Left ventricle myocardium inferior (tissue), 1 donor: ENCODE measurements at places on chromosomes 12 and 14. TPM values are rescaled to one million over a fixed set of nuclear protein-coding genes. Genes with fewer than 3 reads are reported as not detected.
A peak's percentile ranks its signal among the peaks of the same experiment; 100 is the strongest.

DNA sequence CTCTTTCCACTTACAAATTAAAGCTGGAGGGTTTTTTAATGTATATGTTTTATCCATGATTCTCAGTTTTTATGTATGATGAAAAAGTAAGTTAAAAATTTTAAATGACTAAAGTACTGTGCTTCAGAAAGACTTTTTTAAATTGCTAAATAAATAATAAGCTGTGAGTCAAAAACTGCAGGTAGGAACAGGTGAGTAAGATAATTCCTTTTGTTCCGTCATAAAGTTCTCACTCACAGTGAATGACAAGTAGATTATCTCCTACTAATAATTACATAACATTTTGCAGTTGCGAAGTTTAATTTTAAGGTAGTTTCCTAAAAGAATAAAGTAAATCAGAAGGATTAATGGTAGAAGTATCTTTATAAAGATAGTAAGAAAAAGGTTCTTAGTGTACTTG is 78.0 kb downstream of the PRKCH start:
- H3K36me3 ChIP-seq: no peaks in the 10 kb centered on the region
- no peaks in the 10 kb centered on the region for H3K27me3 ChIP-seq
- H3K27ac ChIP-seq: no peak overlapping the region
- H3K4me3 ChIP-seq: no peak overlapping the region
- H3K4me1 ChIP-seq: peaks cover 29% of the 10 kb centered on the region

DNA sequence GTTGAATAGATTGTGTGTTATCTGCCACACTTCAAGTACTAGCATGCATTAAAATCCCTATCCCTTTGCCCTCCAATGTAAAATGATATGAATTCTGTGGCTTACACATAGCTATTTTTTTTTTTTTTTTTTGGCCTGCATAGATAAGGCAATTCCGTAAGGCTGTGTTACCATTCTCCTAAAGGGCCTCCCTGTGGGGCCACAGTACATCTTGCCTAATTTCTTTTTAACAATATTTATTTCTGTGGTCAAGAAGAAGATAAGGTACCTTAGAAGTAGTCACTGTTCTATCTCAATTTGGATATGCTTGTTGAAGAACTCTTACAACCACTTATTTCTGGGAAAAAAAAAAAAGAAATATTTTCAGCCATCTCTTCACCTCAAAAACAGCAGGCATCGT is 19.8 kb downstream of the FLRT2 start:
- H3K27me3 ChIP-seq: no peaks in the 10 kb centered on the region
- peaks cover 2% of the 10 kb centered on the region for H3K36me3 ChIP-seq
- DNase-seq: no peak
- H3K4me1 ChIP-seq: no peaks in the 10 kb centered on the region

DNA sequence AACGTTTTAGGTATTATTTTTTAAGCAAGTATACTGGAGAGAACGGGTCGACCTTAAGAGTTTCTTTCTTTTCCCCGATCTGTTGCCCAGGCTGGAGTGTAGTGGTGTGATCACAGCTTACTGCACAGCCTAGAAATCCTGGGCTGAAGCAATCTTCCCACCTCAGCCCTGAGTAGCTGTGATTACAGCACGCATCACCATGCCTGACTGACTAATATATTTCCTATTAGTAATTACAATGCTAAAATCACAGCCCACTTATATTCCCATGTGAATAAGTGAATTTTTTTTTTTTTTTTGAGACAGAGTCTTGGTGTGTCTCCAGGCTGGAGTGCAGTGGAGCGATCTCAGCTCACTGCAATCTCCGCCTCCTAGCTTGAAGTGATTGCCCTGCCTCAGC is 50.4 kb downstream of the DICER1 start:
- no peak overlapping the region for H3K27ac ChIP-seq
- peaks cover 98% of the 10 kb centered on the region for H3K36me3 ChIP-seq
- H3K4me1 ChIP-seq: peaks cover 10% of the 10 kb centered on the region
- no peak for DNase-seq

GRCh38 chr12:124346425-124347168 is 51.7 kb downstream of the RFLNA start:
- no peaks in the 10 kb centered on the region for H3K27me3 ChIP-seq
- H3K36me3 ChIP-seq: peaks cover 100% of the 10 kb centered on the region
- no peak overlapping the region for H3K4me3 ChIP-seq
- DNase-seq: no peak
- H3K4me1 ChIP-seq: peaks cover 5% of the 10 kb centered on the region

GRCh38 chr12:130031571-130032189 is 127.9 kb upstream of the TMEM132D start:
- DNase-seq: peak; percentile 29
- H3K4me1 ChIP-seq: no peaks in the 10 kb centered on the region
- H3K36me3 ChIP-seq: no peaks in the 10 kb centered on the region
- no peak overlapping the region for H3K27ac ChIP-seq
- H3K27me3 ChIP-seq: peaks cover 93% of the 10 kb centered on the region

- no peak overlapping the region for H3K27ac ChIP-seq
- no peak for DNase-seq
- no peaks in the 10 kb centered on the region for H3K4me1 ChIP-seq
- peaks cover 25% of the 10 kb centered on the region for H3K36me3 ChIP-seq
- H3K27me3 ChIP-seq: no peaks in the 10 kb centered on the region
Measured at GRCh38 chr14:90017371-90017770, 44.4 kb upstream of the KCNK13 start.

DNA sequence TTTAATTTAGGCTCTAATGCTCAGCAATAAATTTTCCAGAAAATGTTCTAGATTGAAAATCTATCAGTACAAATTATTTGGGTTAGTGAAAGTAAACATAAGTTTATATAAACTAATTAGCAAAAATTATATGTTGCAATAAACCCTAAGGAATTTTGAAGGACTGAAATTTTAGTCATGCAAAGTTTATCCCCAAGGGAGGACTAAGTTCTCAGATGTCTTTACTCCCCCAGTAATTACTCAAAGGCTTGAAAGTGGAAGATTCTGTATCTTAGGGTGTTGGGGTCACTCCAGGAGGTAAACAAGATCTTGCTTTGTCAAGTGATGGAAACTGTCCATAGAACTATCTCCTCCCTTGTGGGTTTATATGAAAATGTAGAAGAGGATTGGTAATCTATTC is 183.7 kb downstream of the AKAP6 start:
- no peak for DNase-seq
- no peaks in the 10 kb centered on the region for H3K27me3 ChIP-seq

DNA sequence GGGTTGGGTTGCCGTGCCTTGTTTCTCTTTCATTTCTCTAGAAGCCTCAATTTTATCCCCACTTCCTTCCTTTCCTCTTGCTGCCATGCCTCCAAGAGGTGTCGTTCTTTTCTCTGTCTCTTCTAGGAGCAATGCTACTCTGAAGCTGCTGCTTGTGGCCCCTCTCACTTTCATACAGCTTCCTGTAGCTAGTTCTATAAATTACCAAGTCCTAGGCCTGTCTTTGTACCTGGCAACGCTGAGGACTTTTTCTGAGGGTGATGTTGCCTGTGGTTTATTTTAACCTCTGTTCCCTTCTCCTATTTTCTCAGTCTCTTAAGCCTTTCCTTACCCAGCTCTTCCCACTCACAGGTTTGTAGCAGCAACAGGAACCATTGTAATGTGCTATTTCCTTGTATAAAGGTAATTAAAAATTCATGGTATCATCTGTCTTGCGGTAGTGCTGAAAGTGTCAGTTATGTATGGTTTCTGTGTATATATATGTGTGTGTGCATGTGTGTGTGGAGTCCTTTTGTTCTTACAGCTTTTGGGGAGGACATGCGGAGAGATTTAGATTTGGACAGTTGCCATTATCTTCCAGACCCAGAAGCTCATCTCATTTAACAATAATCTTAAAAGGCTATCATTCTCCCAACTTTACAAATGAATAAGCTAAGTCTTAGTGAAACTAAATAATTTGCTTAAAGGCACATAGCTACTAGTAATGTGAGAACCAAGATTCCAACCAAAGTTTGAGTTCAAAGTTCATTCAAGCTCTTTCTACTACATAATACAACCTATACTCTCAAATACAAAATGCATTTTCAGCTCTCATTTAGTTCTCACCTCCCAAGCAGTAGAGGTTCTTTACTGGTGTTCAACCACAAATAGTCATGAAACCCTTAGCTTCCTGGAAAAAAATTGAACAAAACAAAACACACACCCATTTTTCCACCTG is 43.8 kb downstream of the DDHD1 start:
- DNase-seq: no peak
- H3K27ac ChIP-seq: no peak overlapping the region
- H3K36me3 ChIP-seq: no peaks in the 10 kb centered on the region
- peak overlapping the region; percentile 29 for H3K4me3 ChIP-seq

GRCh38 chr12:64039281-64039871 is 182.7 kb downstream of the KICS2 start:
- peak overlapping the region; percentile 42 for H3K27ac ChIP-seq

DNA sequence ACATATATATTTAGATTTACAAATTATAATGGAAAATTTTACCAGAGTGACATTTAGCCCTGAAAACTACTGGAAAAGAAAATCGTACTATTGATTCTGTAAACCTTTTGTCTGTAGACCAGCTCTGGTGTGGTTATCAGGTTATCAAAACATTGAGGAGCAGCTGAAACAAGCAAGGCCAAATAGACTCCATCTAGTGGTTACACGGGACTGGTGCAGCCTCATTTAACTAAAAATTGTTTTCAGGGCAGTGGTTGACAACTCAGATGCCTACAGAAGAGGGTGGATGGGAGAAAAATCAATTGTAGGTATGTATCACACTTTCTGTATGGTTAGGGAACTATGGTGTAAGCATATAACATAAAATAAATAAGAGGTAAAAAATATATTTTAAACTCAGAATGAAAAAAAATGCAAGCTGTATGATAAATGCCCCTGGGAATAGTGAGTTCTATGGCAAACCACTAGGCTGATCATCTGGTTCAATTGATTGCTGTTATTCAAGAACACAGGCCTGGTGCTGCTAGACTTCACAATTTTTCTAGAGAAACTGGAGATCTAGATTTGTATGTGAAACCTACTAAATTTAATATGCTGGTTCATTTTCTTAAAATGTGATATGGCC is 51.2 kb downstream of the ACSS3 start:
- no peaks in the 10 kb centered on the region for H3K27me3 ChIP-seq
- no peak overlapping the region for H3K4me3 ChIP-seq
- no peaks in the 10 kb centered on the region for H3K36me3 ChIP-seq
- H3K4me1 ChIP-seq: no peaks in the 10 kb centered on the region

- no peak overlapping the region for H3K4me3 ChIP-seq
- peak overlapping the region; percentile 50 for H3K27ac ChIP-seq
- H3K27me3 ChIP-seq: no peaks in the 10 kb centered on the region
- H3K4me1 ChIP-seq: peaks cover 76% of the 10 kb centered on the region
Measured at GRCh38 chr14:100107236-100107635, 42.0 kb downstream of the EVL start.

DNA sequence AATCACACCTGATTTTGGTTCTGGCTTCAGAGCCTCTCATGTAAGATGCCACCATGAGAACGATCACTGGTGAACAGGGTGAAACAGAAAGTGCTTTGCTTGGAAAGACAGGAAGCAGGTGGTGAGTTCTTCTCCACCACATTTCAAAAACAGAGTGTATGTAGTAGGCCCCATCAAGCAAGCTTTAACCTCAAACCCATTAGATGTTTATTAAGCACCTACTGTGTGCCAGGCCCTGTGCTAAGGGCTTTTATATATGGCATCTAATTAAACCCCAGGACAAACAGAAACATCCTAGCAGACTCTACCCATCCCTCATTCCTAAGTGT is 47.8 kb upstream of the MED13L start:
- H3K36me3 ChIP-seq: no peaks in the 10 kb centered on the region
- H3K4me3 ChIP-seq: no peak overlapping the region
- no peak overlapping the region for H3K27ac ChIP-seq
- no peaks in the 10 kb centered on the region for H3K27me3 ChIP-seq
- DNase-seq: no peak
- H3K4me1 ChIP-seq: peaks cover 6% of the 10 kb centered on the region

- peaks cover 20% of the 10 kb centered on the region for H3K4me1 ChIP-seq
- no peaks in the 10 kb centered on the region for H3K27me3 ChIP-seq
- no peak overlapping the region for H3K27ac ChIP-seq
- H3K4me3 ChIP-seq: no peak overlapping the region
Measured at GRCh38 chr12:110102255-110102654, 21.9 kb upstream of the IFT81 start.

- no peak overlapping the region for H3K4me3 ChIP-seq
- no peak overlapping the region for H3K27ac ChIP-seq
- no peaks in the 10 kb centered on the region for H3K36me3 ChIP-seq
- DNase-seq: no peak
- no peaks in the 10 kb centered on the region for H3K27me3 ChIP-seq
- peaks cover 8% of the 10 kb centered on the region for H3K4me1 ChIP-seq
Measured at GRCh38 chr12:77070382-77070781, 5.0 kb upstream of the E2F7 start.

DNA sequence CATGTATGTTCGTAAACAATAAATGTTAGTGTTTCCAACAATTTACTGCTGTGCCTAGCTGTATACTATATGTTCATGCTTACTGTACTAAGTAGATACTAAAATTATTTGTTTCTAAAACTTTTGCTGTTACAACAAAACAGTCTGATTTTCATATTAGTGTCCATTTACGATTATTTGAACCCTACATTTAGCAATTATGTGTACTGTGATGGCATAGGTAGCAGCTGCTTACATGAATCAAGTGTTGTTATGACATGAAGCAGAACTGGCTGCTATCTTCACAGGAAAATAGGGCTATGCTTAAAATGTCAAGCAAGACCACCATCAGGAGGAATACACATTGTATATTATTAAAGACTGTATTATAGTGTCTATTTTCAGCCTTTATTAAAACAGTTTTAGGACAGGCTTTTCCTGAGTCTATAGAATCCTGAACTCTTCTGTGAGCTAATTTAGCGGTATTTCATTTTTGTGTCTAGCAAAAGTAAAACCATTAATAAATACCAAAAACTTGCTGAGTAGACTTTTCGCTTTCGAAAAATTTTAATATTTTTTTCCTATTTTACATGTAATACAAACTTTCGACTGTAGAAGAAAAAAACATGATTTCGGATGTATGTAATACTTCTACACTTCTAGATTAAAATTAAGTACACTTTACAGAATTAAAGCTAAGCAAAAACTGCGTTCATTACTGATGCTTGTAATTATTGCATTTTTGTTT is 1.1 kb upstream of the WDR89 start:
- H3K36me3 ChIP-seq: no peaks in the 10 kb centered on the region
- no peaks in the 10 kb centered on the region for H3K27me3 ChIP-seq
- DNase-seq: no peak

DNA sequence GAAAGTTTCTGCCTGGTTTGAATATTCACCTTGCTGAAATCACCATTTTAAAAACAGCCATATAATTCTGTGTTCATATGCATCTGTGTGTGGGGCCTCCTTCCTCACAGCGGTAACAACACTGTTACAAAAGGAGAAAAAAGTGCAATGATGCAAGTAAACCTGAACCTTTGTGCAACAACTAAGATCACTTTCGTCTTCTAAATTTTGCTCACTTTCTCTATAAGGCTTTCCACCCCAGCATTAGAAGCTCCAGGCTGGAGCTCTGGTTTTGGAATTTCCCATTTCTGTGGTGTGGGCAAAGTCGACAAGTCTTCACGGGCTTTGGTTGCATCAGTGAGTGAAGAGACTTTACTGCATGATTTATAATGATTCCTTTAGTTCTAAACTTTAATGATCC is 18.4 kb downstream of the FGD6 start:
- H3K36me3 ChIP-seq: no peaks in the 10 kb centered on the region
- no peaks in the 10 kb centered on the region for H3K27me3 ChIP-seq
- no peak overlapping the region for H3K27ac ChIP-seq
- DNase-seq: no peak
- peaks cover 37% of the 10 kb centered on the region for H3K4me1 ChIP-seq

PLEKHG7 gene
- total RNA-seq: not detected

DAO gene
- not detected for total RNA-seq
